ENCODE measurements at places on chromosomes 7 and 10.

DNA sequence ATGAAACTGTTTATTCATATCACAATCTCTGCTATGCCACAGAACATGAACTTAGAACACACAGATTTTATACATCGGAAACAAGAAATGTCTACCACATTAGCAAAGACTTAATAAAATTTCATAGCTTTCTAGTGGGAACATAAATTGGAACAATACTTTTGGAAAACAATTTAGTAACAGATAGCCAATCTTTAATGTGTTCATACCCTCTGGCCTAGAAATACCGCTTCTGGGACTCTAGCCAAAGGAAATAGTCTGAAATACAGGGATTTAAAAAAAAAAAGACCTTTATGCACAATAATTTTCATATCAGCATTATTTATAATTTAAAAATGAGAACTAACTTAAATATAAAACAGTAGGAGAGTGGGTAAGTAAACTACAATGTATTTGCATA, 168.5 kb downstream of the PLXNA4 start:
- DNase-seq: no peak

DNA sequence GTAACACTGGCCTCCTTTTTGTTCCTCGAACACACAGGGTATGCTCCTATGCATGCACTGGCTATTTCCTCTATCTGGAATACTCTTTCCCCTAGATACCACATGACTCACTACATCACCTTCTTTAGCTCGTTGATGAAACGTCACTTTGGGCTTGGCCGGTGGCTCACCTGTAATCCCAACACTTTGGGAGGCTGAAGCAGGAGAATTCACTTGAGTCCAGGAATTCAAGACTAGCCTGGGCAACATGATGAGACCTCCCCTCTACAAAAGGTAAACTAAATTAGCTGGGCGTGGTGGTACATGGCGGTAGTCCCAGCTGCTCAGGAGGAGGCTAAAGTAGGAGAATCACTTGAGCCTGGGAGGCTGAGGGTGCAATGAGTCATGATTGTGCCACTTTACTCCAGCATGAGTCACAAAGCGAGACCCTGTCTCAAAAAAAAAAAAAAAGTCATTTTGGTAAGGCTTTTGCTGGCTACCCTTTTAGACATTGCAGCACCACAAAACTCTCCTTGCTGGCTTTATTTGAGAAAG, 14.5 kb downstream of the ANKIB1 start:
- no peak for DNase-seq

DNA sequence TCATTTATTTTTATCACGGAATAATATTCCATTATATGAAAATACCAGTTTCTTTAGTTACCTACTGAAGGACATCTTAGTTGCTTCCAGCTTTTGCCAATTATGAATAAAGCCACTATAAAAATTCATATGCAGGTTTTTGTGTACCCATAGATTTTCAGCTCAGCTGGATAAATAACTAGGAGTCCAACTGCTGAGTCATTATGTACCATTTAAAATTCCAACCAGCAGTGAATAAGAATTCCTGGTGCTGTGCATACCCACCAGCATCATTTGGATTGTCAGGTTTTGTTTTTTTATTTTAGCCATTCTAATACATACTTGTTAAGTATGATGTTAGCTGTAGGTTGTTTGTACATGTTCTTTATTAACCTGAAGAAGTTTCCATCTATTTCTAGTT, 14.5 kb downstream of the FAM24B start:
- DNase-seq: no peak

DNA sequence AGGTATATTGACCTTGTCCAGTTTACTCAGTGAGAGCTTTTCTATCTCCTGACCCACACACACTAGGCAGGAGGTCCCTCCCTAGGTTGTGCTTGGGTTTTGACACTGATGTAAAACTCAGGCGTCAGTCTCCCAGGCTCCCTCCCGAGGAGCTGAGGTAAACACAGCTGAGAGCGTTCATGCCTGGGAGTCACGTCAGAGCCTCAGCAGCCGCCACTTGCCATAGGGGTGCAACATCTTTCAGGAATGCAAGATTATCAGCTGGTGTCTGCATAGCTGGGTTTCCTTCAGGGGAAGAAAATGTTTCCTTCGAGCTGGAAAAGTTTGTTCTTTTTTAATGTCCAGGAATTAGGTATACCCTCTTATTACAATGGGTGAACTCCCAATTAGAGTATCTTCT, 70.6 kb downstream of the FGFR2 start:
- no peak for DNase-seq

- DNase-seq: no peak
Measured at GRCh38 chr7:120123528-120123927, 149.4 kb upstream of the KCND2 start.

- no peak for DNase-seq
Measured at GRCh38 chr10:29535012-29535777, 99.6 kb downstream of the SVIL start.

DNA sequence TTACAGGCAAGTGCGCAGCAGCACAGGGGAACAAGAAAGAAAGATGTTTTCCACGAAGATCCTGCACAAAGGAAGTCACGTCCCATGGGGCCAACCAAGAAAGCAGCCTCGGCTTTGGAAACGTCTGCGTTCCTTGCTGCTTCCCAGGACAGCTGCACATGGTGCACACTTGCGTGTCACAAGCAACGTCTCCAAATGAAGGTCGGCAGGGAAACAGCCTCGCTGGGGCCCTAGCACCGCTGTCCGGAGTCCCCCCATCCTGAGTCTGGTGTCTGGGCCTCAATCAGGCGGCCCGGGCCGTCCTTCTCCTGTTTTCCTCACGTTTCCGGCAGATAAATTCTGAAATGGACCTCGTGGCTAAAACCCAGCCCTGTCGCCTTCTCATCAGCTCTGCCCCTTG, 206.2 kb downstream of the DIP2C start:
- DNase-seq: no peak

- no peak for DNase-seq
Measured at GRCh38 chr10:87816163-87816897, 1.7 kb downstream of the ATAD1 start.
